ENCODE measurements at places on chromosomes 16 and 17.

DNA sequence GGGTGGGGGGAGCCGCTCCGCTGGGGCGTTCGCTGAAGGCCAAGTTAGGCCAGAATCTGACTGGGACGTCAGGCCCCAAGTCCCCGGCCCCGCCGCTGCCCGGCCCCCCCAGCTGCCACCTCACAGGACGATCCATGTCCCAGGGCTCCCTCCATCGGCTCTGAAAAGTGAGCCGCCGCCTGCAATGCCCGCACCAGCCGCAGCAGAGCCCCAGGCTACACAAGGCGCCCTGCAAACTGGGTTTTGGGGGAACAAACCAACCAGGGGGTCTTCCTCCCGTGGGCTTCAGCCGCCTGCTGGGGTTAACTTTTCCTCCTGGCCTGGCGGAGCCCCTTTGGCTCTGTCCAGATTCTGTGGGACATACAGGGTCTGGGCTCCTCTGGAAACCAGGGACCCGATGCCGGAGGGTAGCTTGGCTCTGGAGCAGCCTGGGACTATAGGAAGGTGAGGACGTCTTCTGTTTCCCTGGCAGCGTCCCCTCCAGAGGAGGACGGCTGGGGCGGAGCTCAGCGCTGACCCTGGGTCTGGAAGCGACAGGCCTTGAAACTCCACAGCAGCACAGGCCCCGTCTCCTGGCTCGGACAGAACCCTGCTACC is 835 bp downstream of the NME4 start:
- peak; percentile 80 for DNase-seq

DNA sequence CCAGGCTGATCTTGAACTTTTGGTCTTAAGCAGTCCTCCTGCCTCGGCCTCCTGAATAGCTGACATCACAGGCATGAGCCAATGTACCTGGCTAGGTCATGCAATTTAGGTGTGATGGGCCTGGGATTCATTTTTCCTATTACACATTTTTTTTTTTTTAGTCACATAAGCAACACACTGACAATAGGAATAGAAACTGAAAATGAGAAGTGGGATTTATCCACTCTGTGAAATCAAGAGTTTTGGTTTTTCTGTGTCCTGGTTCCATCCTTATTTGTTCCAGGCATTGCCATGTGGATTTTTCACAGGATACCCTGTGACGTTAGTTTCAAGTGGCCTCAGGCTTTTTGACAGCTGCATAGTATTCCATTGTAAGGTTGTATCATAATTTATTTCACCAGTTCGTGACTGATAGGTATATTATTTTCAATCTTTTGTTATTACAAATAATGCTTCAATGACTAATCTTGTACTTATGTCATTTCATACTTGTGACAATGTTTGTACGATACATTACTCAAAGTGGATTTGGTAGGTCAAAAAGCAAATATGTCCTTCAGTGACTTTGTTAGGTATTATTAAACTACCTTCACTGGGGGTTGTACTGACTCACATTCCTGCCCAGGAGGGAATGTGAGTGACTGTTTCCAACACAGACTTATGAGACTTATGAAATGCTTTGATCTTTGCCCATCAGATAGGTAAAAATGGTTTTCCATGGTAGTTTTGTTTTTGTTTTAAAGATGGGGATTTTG is 10.6 kb downstream of the ADCY7 start:
- no peak for DNase-seq

GRCh38 chr17:77505181-77505639 is 364.4 kb downstream of the SEC14L1 start:
- DNase-seq = no peak

GRCh38 chr17:58270476-58271215 is 10.1 kb downstream of the MPO start:
- DNase-seq = no peak

DNA sequence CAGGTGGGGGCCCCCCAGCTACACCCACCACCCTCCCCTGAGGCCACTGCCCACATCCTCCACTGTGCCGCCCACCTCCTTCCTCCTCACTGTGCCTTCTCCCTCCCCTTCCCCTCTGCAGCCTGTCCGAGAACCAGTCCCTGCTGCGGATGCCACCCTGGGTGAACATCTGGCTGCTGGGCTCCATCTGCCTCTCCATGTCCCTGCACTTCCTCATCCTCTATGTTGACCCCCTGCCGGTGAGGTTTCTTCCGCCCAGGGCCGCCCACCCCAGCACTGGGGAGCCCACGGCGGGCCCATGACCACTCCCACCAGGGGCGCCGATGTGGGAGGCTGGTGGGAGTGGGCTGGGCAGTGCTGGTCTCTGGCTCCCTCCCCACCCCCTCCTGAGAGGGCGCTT is 22.1 kb downstream of the RABEP2 start:
- DNase-seq = no peak

All from AG20443 (cell line).